ENCODE measurements at places on chromosomes 6 and 20.

DNA sequence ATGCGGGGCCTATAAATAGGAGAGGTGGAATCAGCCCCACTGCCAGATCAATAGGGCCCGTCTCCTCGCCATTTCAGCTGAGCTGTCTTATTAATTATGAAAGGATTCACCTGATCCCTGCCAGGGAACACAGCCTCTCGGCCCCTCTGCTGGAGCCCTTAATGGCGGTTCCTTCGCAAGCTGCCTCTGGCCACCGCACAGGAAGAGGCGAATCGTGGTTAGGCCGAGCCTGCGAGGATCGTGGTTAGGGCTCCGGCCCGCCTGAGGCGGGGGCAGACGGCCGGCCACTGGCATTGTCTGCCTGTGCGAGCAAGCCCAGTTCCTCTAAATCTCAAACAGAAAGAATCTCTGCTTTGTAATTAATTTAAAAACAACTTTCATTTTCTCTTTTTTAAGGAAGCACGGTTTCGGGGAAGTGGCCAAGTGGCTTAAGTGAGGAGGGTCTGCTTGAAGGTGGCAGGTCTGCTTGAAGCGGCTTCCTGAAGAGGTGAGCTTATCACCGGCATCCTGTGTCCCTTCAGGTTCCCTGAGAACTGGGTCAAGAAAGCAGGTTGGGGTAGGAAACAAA, 9.2 kb downstream of the NRN1 start:
- no peak for DNase-seq

- DNase-seq = peak; percentile 22
Observed at GRCh38 chr20:38870733-38871559, 55.3 kb upstream of the FAM83D start.

DNA sequence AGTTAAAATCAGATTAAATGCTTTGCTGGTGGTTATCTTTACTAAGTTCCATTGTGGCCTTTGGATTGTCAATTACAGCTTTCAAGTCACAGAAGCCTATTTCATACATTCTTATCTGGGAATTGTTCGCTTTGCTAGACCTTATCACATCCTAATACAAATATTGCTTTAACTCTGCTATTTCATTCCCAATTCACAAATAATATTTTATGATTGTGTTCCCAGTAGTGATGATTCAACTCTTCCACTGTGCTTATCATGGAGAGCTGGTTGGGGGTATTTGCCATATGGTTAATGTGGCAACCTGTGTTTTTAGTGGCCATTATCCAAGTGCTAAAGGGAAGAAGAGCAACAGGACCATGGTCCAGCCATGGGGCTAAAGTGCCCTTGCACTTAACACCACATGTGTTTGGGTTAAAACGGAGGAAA, 72.9 kb upstream of the GLP1R start:
- DNase-seq = no peak

DNA sequence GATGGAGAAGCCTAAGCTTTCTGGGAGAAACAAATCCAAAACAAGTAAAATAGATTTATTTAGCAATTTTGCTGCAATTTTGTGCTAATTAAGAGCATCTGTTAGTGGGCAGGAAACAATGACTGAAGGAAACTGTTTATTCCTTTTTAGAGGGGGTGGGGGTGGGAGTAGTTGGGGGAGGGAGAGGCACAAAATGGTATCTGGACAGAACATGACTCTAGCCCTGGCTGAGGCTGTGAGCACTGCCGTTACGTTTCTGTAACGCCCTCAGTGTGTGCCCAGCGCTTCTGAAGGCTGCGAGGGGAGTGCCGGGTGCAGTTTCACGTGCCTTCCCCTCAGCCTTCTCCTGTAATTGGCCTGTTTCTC, 28.8 kb downstream of the METTL24 start:
- DNase-seq = no peak

DNA sequence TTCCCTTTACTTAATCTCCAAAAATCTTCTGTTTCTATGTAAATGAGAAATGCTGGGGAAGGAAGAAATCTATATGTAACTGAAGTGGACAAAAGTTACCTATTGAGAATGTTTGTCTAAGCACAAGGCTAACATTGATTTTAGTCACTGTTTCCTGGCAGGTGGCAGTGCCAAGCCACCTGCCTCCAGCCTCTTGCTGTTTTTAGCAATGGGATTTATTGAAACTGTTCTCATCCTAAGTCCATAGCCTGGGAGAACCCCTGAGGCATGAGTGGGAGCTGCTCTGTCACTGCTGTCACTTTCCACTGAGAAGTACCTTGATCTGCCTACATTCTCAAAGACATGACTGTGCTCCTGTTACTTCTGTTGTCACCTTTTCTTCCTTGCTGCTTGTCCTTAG, 14.7 kb downstream of the ENPP3 start:
- DNase-seq = no peak

GRCh38 chr6:27867051-27867944, 44.9 kb downstream of the OR2B2 start:
- DNase-seq = peak; percentile 55

DNA sequence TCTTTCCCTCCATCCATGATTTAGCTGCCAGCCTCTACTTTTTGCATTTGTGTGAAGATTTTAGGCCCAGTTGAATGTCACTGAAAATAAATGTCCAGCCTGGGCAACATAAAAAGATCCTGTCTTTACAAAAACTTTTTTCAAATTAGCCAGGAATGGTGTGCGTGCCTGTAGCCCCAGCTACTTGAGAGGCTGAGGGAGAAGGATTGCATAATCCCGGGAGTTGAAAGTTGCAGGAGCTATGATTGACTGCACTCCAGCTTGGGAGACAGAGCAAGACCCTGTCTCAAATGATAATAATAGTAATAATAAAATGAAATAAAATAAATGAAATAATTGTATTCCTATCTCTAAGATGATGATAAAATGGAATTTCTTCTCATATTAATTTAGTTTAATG, 5.0 kb upstream of the GFOD1 start:
- DNase-seq = no peak

GRCh38 chr6:25954756-25955155, 7.8 kb upstream of the TRIM38 start:
- no peak for DNase-seq

GRCh38 chr20:61254881-61255626, 3.0 kb downstream of the CDH4 start:
- no peak for DNase-seq

DNA sequence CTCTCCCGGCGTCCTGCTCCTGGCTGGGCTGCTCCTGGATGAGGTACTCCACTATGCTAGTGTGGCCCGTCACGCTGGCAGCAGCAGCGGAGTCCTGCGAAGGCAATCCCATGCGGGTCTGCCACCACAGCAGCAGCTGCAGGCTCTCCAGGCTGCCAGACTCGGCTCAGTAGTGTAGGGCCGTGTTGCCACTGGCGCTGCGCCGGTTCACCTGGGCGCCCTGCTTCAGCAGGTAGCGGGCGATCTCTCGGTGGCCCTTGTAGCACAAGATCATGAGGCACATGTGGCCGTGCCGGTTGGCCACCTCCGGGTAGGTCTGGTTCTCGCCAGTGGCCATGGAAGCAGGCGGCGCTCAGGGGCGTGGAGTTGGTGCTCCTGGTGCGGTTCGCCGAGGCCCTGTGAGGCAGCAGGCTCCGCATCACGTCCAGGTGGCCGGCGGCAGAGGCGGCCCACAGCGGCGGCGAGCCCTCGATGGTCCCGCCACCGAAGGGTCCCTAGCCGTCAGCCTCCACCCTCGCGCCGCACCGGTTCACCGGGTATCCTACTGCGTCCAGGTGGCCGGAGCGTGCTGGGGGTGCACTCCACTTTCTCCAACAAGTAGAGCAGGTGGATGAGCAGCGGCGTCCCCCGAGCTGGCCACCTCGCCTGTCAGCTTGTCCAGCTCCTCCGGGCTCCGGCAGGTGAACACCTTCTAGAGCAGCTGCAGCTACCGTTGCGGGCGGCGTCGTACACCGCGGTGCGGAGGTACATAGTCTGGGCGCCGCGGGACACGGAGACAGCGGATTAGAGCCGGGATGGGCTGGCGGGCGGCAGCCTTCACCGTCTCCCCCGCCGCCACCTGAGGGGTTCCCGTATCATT, 19.8 kb downstream of the RFPL4B start:
- no peak for DNase-seq

- no peak for DNase-seq
Observed at GRCh38 chr20:32325706-32326503, 32.2 kb upstream of the ASXL1 start.

DNA sequence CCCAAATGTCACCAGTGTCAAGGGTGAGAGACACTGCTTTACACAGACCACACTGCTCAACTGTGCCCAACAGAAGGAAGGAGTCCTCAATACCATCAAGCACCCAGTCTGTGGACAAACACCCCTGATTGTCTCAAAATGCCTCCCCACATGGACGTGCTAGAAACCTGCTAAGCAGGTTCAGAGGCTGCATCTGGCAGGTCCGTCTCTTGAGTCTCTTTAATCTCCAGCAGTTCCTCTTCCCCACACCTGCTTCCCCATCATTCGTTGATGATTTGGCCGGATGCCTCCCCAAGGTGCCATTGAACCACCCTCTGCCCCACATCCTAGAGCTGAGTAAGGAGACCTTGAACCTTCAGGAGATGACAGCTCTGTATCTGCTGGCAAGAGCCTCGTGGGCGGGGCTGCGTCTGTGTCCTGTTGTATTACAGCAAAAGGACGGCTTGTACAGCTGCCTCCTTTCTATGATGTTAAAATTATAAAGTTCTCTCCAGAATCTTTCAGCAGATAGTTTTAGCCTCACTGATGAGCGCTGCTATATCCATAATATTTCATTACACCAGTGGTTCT, 179.2 kb downstream of the PREX1 start:
- DNase-seq = no peak

DNA sequence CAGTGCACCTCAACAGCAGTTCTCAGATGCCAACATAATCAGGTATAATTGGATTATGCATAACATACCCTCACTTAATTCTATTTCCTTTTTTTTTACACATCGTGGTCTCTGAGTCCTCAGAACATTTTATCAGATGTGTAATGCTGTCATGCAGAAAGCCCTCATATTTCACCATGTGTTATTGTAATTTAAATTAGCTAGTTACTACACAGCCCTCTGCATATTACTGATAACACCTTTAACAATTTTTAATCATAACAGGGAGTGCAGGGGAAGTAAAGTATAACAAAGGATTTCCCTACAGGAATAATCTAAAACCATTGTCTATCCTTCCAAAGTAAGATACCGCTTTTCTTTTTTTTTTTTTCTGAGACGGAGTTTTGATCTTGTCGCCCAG, 91.9 kb upstream of the CCDC28A start:
- DNase-seq = no peak

All from T follicular helper cell (primary cell).